ACHN (cell line): ENCODE measurements at places on chromosomes 16 and 17.

DNA sequence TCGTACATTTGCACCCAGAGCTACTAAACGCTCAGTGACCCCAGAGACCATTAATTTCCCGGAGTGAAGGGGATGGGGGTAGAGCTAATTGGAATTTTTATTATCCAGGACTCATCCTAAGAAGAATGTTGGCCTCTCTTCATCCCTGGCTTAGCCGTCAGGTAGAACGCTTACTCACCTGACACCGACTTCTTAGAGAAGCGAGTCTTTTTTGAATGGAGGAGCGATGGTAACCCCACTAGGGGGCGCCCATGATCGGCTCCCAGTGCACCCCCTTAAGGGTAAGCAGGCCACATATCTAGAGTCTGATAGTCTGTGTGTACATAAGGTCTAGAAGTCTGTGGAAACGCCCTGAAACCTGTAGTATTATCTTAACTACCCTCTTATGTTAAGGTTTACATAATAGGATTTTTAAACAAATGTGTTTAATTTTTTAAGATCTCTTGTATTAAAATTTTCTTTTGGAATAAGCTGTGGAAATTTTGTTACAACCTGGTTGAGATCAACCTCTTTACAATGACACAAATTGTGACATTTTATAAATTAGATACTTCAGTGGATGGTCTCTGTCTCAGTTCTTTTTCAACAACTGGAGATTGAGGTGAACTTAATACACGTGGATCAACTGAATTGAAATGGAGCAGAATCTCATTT, 229.8 kb downstream of the CPPED1 start:
- DNase-seq = peak; percentile 69

- peak; percentile 41 for DNase-seq
Observed at GRCh38 chr17:27778183-27778582, 22.1 kb downstream of the NOS2 start.

- no peak for DNase-seq
Observed at GRCh38 chr17:5672815-5673430, 88.6 kb upstream of the NLRP1 start.

- peak; percentile 61 for DNase-seq
Observed at GRCh38 chr16:27515874-27516353, 33.8 kb downstream of the GTF3C1 start.

DNA sequence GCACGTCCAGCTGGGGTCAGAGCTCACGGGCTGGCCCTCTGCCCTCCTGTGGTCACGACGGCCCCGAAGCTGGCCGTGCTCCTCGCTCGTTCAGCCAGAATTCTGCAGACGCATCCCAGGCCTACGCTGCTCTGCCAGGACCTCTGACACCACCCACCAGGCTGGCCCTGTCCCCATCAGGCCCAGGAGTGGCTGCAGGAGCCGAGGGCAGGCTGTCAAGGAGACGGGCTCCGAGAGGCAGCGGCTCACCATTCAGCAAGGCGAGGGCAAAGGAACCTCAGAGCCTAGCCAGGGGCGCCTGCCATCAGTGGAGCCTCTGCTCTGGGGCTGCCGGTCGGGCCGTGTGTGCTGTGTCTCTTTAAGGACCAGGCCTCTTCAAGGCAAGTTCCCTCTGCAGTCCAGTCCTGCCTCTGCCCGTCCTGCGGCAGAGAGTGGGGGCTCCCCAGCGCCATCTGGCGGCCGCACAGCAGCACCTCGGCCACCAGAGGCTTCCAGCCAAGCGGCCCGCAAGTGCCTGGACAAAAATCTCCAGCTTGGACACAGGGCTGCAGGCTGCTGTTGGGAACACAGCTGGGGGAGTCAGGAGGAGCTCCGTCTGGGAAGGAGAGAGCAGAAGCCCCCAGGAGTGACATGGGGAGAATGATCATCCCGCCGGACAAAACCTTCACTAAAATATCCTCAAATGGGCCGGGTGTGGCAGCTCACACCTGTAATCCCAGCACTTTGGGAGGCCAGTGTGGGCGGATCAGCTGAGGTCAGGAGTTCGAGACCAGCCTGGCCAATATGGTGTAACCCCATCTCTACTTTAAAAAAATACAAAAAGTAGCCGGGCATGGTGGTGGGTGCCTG, 7.4 kb upstream of the ABR start:
- DNase-seq = peak; percentile 83

- DNase-seq = peak; percentile 96
Observed at GRCh38 chr17:45147581-45148182, 593 bp upstream of the HEXIM1 start.
